Lung (tissue), 17 donors: ENCODE measurements at places on chromosomes 3 and 15. TPM values are rescaled to one million over a fixed set of nuclear protein-coding genes. Genes with fewer than 3 reads are reported as not detected.

DNA sequence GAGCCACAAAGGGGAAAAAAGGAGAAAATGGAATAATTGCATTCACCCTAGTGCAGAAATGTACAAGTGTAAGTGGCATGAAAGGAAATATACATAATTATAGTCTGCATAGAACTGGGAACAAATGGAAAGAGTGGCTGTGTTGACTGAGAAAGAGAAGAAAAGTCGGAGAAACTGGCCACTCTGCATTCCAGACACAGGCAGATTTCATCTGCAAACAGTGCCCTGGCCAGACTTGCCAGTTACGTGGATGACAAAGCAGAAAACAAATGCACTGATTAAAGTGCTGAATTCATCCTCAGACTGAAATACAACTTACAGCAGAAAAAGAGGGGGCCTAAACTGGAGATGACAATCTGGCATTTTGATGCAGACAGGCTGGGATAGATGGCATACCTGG lies 129.8 kb downstream of the FGF12 start:
- DNase-seq = peak; percentile 13

DNA sequence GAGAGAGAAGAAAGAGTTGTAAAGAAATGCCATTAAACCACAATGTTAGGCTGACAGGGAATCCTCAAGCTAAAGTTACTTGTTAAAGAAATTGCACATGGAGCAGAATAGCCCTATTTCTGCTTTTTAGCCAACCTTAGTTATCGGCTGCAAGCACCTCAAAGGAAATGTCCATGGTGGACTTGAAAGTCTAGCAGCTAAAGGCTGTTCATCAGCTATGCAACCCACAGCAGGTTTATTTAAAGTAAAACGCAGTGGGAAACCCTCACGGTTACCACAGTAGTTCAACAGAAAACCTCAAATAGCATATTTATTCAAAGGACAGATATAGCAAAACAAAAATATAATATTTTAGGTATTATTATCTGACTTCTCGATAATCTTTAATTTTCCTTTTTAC lies 967.2 kb downstream of the IGSF11 start:
- DNase-seq = no peak

DNA sequence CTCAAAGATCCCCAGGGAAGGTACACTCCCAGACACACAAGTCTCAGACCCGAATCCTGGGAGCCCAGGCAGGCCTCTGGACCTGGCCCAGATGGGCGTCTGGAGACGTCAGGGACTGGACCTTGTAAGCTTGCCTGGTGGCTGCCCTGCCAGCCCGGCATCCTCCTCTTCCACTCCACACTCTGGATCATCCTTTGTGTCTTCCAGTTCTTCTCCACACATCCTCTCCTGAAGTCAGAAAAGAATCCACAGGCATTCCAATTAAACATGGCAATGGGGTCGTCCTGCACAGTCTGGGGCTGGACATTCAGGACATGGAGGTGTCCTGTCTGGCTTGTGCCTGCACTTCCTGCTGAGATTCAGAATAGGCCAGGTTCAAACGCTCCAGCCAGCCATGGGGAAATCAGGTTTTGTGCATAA lies 208.8 kb upstream of the IGF1R start:
- no peak for DNase-seq

STRIT1 gene
- not detected for total RNA-seq

C3orf52 gene
- total RNA-seq = 21.4 TPM

NRG4 gene
- 4.8 TPM for total RNA-seq
